ENCODE measurements at places on chromosomes 4 and X.

GRCh38 chr4:67556436-67556835 is 2.1 kb upstream of the STAP1 start:
- H3K4me3 ChIP-seq: no peak overlapping the region
- DNase-seq: no peak
- H3K27ac ChIP-seq: no peak overlapping the region
- H3K4me1 ChIP-seq: peaks cover 20% of the 10 kb centered on the region

DNA sequence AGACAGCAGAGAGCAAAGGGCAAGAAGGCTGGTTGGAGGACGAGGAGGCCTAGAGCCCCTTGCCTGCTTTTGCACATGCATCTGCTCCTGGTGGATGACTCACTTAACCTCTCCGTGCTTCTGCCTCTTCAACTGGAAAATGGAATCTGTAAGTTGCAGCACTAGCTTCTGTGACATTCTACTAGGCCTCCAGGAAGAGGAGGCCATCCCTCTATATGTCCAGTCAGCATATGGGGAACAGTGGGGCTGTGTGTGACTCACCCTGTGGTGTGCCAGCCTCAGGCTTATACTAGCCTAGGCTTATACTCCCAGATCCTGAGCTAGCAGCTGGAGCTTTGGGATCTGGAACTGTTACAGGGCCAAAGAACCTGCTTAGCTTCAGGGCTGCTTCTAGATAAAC is 36.0 kb downstream of the RTL9 start:
- no peaks in the 10 kb centered on the region for H3K36me3 ChIP-seq
- no peak overlapping the region for H3K27ac ChIP-seq
- H3K4me1 ChIP-seq: no peaks in the 10 kb centered on the region
- DNase-seq: no peak

DNA sequence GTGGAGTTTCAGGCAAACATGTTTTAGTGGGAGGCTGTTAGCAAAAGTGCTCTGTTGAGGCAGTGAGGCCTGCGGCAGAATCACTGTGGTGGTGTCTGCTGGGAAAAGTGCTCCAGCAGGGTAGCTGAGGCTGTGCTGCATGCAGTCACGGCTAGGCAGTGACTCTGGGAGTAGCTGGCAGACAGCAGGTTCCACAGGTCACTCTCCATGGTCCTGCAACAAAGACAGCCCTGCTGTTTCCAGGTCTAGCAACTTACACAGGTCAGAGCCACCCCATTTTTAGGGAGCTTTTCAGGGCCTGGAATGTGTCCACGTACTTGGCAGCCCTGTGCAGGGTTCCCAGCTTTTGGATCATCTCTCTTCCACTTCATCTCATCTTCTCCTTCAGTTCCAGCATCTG is 184.3 kb downstream of the NAA11 start:
- DNase-seq: no peak
- H3K4me1 ChIP-seq: no peaks in the 10 kb centered on the region
- H3K36me3 ChIP-seq: no peaks in the 10 kb centered on the region
- H3K4me3 ChIP-seq: no peak overlapping the region
- H3K27ac ChIP-seq: no peak overlapping the region
- no peaks in the 10 kb centered on the region for H3K27me3 ChIP-seq

- H3K27me3 ChIP-seq: no peaks in the 10 kb centered on the region
- DNase-seq: no peak
- H3K27ac ChIP-seq: no peak overlapping the region
- H3K4me3 ChIP-seq: no peak overlapping the region
Observed at GRCh38 chr4:90994851-90995574, 867.8 kb downstream of the CCSER1 start.

DNA sequence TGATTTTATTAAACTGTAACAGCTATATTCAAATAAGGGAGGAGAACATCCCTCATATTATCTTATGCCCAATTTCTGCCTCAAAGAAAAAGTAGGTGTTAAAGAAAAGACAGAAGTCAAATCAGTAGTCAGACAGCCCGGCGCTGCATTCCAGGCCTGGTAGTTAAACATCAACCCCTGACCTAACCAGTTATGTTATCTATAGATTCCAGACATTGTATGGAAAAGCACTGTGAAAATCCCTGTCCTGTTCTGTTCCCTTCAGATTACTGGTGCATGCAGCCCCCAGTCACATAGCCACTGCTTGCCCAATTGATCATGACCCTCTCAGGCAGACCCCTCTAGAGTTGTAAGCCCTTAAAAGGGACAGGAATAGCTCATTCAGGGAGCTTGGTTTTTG is 269.9 kb upstream of the GALNT7 start:
- no peak overlapping the region for H3K4me3 ChIP-seq
- H3K4me1 ChIP-seq: no peaks in the 10 kb centered on the region
- no peaks in the 10 kb centered on the region for H3K36me3 ChIP-seq
- H3K27me3 ChIP-seq: no peaks in the 10 kb centered on the region
- no peak overlapping the region for H3K27ac ChIP-seq
- no peak for DNase-seq

GRCh38 chrX:131802836-131803626 is 220.1 kb upstream of the STK26 start:
- no peak overlapping the region for H3K27ac ChIP-seq
- H3K27me3 ChIP-seq: no peaks in the 10 kb centered on the region
- no peak overlapping the region for H3K4me3 ChIP-seq

- H3K4me3 ChIP-seq: no peak overlapping the region
- H3K27ac ChIP-seq: no peak overlapping the region
Observed at GRCh38 chrX:150201841-150202240, 161.3 kb upstream of the MAMLD1 start.

GRCh38 chr4:139559089-139559479 is 3.1 kb upstream of the SETD7 start:
- peaks cover 9% of the 10 kb centered on the region for H3K36me3 ChIP-seq
- H3K27me3 ChIP-seq: no peaks in the 10 kb centered on the region
- H3K27ac ChIP-seq: peak overlapping the region; percentile 17
- DNase-seq: no peak
- peaks cover 62% of the 10 kb centered on the region for H3K4me1 ChIP-seq

GRCh38 chr4:6914448-6914847 is 4.8 kb downstream of the TBC1D14 start:
- H3K4me3 ChIP-seq: no peak overlapping the region
- H3K36me3 ChIP-seq: peaks cover 25% of the 10 kb centered on the region
- peaks cover 73% of the 10 kb centered on the region for H3K4me1 ChIP-seq
- no peak for DNase-seq

GRCh38 chr4:126627255-126627654 is 1005.5 kb upstream of the INTU start:
- DNase-seq: no peak
- H3K4me3 ChIP-seq: no peak overlapping the region
- no peak overlapping the region for H3K27ac ChIP-seq
- H3K27me3 ChIP-seq: no peaks in the 10 kb centered on the region

DNA sequence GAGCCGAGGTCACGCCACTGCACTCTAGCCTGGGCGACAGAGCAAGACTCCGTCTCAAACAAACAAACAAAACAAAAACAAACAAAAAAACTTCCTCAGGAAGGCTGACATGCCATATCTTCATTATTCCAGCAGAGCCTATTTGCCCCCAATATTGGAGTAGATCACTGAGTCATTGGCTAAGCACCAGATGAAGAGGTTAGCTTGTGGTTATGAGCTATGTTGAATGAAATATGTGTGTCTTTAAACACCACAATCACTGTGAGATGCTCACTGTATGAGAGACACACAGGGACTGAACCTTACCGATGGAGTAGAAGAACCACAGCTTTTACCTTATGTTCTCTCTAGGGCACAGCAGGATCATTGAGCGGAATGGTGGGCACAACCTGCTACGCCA is 122.1 kb upstream of the EOLA2 start:
- no peak overlapping the region for H3K27ac ChIP-seq
- no peak overlapping the region for H3K4me3 ChIP-seq
- DNase-seq: no peak
- H3K36me3 ChIP-seq: no peaks in the 10 kb centered on the region
- no peaks in the 10 kb centered on the region for H3K4me1 ChIP-seq

- no peaks in the 10 kb centered on the region for H3K27me3 ChIP-seq
- DNase-seq: no peak
- H3K36me3 ChIP-seq: peaks cover 52% of the 10 kb centered on the region
Observed at GRCh38 chr4:3176367-3177229, 72.4 kb upstream of the MSANTD1 start.

DNA sequence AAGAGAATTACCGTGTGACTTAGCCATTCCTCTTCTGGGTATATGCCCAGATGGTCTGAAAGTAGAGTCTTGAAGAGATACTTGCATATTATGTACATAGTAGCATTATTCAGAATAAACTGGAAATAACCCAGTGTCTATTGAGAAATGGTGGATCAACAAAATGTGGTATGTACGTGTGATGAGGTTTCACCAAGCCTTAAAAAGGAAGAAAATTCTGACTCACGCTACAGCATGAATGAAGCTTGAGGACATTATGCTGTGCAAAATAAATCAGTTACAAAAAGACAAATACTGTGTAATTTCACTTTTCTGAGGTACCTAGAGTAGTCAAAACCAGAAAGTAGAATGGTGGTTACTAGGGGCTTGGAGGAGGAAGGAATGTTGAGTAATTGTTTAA is 37.3 kb downstream of the GBA3 start:
- H3K36me3 ChIP-seq: no peaks in the 10 kb centered on the region
- no peak overlapping the region for H3K27ac ChIP-seq
- H3K27me3 ChIP-seq: no peaks in the 10 kb centered on the region
- DNase-seq: no peak
- H3K4me1 ChIP-seq: no peaks in the 10 kb centered on the region
- no peak overlapping the region for H3K4me3 ChIP-seq

DNA sequence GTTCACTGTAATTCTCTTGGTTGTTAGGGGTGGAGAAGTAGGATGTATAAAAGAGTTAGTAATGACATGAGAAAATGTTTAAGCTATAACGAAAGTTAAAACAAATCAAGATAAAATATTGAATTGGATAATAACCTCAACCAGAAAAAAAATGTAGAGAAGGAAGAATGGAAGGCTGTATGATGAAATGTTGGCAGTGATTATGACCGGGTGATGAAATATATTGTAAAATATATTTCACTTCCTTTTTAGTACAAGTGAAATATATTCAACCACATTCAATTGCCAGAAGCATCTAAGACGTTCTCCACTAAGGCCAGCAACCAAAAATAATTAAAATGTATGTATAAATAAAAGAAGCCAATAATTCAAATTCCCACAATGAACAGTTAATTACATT is 309.3 kb upstream of the FGF13 start:
- H3K27me3 ChIP-seq: no peaks in the 10 kb centered on the region
- no peak overlapping the region for H3K4me3 ChIP-seq
- DNase-seq: no peak
- no peak overlapping the region for H3K27ac ChIP-seq

DNA sequence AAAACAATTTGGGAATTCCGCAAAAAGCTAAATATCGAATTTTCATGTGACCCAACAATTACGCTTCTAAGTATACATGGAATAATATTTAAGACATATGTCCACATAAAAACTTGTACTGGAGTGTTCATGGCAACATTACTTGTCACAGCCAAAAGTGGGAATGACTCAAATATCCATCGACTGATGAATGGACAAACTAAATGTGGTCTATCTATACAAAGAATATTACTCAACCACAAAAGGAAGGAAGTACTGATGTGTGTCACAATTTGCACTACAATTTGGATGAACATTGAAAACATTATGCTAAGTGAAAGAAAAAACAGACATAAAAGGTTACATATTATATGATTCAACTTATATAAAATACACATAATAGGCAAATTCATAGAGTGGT is 71.9 kb downstream of the AFF2 start:
- no peak overlapping the region for H3K4me3 ChIP-seq
- H3K27ac ChIP-seq: no peak overlapping the region
- no peaks in the 10 kb centered on the region for H3K4me1 ChIP-seq
- no peaks in the 10 kb centered on the region for H3K36me3 ChIP-seq

GRCh38 chr4:30295652-30296051 is 424.5 kb upstream of the PCDH7 start:
- no peaks in the 10 kb centered on the region for H3K4me1 ChIP-seq
- no peak for DNase-seq
- no peak overlapping the region for H3K4me3 ChIP-seq
- H3K36me3 ChIP-seq: no peaks in the 10 kb centered on the region

GRCh38 chr4:139743027-139743426 is 77.4 kb downstream of the MGST2 start:
- H3K4me1 ChIP-seq: no peaks in the 10 kb centered on the region
- no peak overlapping the region for H3K4me3 ChIP-seq
- no peak for DNase-seq
- H3K36me3 ChIP-seq: no peaks in the 10 kb centered on the region
- H3K27ac ChIP-seq: no peak overlapping the region
- peaks cover 4% of the 10 kb centered on the region for H3K27me3 ChIP-seq

GRCh38 chr4:101175896-101176676 is 171.2 kb downstream of the PPP3CA start:
- peaks cover 8% of the 10 kb centered on the region for H3K36me3 ChIP-seq
- H3K4me3 ChIP-seq: no peak overlapping the region
- peaks cover 9% of the 10 kb centered on the region for H3K4me1 ChIP-seq
- DNase-seq: no peak
- H3K27ac ChIP-seq: no peak overlapping the region

DNA sequence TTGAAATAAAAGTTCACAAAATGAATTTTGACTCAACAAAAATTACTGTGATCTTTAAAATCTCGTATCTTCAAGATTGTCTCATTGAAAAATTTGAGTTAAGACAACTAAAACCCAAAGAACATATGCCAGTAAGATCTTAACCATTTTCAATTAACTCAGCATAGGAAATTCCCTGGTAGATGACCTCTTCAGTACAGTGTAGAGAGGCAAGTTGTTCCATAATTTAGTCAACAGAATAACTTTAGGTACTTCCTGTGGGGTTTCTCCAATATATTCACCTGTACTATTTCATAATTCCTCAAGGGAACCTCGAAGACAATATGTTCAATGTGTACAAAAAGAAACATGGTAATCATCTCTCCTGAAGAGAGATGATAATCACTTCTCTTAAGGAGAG is 145.3 kb downstream of the COL25A1 start:
- no peaks in the 10 kb centered on the region for H3K4me1 ChIP-seq
- H3K36me3 ChIP-seq: no peaks in the 10 kb centered on the region
- H3K27me3 ChIP-seq: peaks cover 7% of the 10 kb centered on the region
- no peak for DNase-seq

GRCh38 chr4:139736274-139736660 is 70.6 kb downstream of the MGST2 start:
- H3K4me1 ChIP-seq: peaks cover 12% of the 10 kb centered on the region
- peaks cover 50% of the 10 kb centered on the region for H3K27me3 ChIP-seq
- H3K36me3 ChIP-seq: no peaks in the 10 kb centered on the region
- no peak overlapping the region for H3K4me3 ChIP-seq
- DNase-seq: no peak
